NCI-H526 (cell line): ENCODE measurements at places on chromosomes 5 and 9.
A peak's percentile ranks its signal among the peaks of the same experiment; 100 is the strongest.

DNA sequence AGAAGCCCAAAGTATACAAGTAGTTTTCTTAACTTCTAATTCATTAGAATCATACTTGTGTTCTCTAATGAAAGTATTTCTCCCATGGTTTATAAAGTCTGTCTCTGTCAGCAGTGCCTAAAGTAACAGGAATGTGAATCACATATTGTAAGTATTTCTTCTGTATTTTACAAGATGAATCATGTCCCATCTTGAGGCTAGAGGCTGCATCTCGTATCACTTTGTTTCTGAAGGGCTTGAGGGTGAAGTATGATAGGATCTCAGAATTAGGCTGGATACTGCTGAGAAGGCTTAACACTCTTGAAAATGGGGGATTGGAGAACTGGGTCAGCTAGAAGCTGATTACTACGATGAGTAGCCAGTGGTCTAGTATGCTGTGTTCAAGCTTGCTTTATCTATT lies 242.2 kb upstream of the ACTBL2 start:
- DNase-seq = no peak

DNA sequence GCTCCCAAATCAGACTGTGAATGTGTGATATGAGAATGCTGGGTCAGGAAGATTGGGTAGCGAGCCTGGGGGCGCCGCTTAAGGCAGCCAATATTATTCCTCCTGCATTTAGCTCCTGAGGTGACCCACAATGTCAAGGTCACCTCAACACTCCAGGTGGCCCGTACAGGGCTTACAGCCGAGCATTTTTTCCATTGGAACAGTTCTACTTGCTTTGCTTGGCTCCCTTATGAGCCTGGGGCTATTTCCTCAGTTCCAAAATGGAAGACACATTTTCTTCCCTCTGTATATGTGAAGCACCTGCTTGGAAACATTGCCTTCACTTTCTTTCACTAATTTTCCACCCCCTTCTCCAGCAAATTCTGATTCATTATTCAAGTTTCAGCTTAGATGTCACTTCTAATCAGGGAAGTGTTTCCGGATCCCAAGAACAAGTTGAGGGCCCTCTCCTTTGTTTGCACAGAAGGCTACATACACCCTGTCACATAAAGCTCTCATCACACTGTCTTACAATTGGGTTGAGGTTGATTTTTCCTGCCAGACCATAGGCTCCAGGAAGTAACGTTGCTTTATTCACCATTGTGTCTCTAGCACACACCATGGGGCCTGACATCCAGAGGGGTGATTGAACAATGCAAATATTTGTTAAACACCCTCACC lies 330.2 kb downstream of the PIK3R1 start:
- DNase-seq = no peak

- no peak for DNase-seq
These were observed 596 bp downstream of the ENTREP1 start for GRCh38 chr9:69325409-69326212.

- DNase-seq = peak; percentile 68
These were observed 54.0 kb downstream of the CCDC171 start for GRCh38 chr9:15606643-15607472.

DNA sequence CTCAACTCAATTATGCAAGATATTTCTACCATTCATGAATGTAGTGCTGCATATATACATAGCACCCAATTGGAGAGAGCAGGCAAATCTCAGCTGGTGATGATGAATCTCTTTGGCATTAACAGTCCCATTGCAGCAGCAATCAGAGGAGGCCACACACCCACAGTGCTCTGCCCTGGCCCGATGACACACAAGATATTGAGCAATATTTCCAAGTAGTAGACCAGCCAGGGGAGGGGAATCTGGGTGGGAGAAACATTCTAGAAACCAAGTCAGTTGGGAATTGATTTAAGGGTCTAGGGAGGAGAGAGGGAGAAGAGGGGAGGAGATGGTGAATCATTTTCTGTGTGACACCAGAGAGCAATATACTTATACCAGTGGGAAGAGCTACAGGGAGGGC lies 14.9 kb upstream of the C5orf63 start:
- no peak for DNase-seq

DNA sequence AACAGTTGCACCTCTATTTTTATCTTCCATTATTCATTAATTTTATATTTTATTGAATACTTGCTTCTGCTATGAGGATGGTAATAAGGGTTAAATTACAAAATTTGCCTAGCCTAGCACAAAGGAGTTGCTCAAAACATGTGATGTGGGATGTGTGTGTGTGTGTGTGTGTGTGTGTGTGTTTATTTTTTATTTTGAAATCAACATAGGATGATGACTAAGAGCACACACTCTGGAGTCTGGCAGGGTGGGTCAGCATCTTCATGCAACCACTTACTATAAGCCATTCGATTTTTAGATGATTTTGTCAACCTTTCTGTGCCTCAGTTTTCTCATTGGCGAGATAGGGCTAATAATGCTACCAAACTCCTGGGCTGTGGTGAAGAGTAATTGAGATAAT lies 57.7 kb upstream of the MAMDC2 start:
- DNase-seq = no peak

- no peak for DNase-seq
These were observed 28.4 kb upstream of the HK3 start for GRCh38 chr5:176927562-176927961.

- DNase-seq = no peak
These were observed 69.3 kb downstream of the WWC1 start for GRCh38 chr5:168360521-168361285.

DNA sequence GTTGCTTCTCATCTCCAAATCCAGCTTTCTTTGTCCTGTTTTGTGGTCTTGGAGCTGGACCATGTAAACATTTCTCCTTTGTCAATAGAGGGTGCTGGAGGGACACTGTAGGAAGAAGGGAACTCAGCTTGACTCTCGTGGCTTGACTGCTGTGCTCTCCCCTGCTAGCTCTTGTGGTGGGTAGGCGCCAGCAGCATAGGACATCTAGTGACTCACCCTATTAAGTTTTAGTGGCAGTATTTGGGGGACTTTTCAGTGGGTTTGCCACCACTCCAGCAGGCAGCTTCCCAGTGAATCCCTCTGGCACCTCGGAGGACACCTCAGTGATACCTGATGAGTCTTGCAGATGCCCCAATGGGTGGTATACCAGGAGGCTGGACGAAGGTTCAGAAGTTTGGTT lies 97.8 kb downstream of the TSSK1B start:
- peak; percentile 38 for DNase-seq

- DNase-seq = no peak
These were observed 116.6 kb upstream of the GAS1 start for GRCh38 chr9:87063871-87064270.

GRCh38 chr9:17839776-17840175 lies 260.9 kb downstream of the SH3GL2 start:
- no peak for DNase-seq

- no peak for DNase-seq
These were observed 216.1 kb downstream of the PAPPA start for GRCh38 chr9:116369706-116370105.

DNA sequence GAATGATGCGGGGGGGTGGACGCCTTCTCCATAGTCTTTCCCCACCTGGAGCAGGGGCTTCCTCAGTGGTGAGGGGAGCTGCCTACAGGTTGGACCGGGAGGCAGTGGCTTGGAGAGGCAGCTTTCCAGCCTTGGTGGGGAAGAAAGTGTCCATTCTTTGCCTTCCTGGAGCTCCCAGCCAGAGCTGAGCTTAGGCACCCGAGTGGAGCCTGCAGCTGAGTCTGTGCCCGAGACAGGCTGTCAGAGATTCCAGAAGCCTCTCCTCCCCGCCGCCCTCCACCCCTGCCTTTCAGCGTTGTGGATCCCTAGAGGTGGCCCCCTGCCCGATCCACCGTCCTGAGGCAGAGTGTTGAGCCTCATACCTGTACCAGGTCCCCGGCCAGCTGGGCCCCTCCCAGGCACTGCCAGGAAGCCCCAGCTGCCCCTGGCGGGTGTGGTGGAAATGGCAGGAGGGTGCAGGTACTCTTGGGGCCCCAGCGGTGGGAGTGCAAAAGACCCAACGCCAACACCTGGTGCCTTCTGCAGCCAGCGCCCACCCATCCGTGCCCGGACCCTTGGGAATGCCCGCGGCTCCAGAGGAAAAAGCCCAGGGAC lies 112.0 kb downstream of the RXRA start:
- no peak for DNase-seq

- no peak for DNase-seq
These were observed 1864.2 kb upstream of the C9orf72 start for GRCh38 chr9:29437526-29437925.

- no peak for DNase-seq
These were observed 19.7 kb downstream of the NEK6 start for GRCh38 chr9:124277420-124277819.

DNA sequence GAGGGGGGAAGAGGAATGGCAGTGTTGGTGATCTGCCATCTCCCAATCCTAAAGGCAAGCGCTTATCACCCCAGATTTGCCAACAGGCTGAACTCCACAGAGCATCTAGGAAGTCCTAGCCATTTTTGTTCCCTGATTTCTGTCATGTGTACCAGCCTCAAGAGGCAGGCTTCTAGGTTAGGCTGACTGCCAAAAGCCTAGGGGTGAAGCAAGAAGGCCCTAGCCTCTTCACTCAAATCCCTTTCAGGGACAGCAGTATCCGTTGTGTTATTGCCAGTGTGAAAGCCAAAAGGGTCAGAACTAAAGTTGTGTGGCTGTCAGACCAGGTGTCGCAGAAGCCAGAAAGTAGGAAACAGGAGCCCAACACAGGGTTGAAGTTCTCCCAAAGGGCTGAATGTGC lies 14.7 kb downstream of the IGIP start:
- no peak for DNase-seq

DNA sequence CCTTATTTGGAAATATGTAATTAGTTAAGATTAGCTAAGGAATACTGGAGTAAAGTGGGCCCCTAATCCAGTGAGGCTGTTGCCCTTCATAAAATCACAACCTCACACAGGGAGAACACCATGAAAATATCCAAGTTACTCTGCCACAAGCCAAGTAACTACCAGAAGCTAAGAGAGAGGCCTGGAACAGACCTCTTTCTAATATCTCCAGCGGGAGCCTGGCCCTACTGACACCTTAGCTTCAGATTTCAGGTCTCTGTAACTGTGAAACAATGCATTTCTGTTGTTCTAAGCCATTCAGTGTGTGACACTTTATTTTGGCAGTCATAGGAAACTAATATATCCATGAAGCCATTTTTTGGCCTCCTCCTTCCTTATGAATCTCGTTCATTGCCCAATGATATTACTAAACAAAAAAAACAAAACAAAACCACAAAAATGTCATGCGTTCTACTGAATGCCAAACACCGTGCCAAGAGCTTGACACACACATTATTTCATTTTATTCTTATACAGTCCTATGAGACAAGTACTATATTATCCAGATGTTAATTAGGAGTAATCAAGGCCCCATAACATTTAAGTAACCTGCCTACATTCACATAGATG lies 699.0 kb downstream of the MAT2B start:
- no peak for DNase-seq

GRCh38 chr5:75337366-75338021 lies 474 bp downstream of the HMGCR start:
- DNase-seq = peak; percentile 47

DNA sequence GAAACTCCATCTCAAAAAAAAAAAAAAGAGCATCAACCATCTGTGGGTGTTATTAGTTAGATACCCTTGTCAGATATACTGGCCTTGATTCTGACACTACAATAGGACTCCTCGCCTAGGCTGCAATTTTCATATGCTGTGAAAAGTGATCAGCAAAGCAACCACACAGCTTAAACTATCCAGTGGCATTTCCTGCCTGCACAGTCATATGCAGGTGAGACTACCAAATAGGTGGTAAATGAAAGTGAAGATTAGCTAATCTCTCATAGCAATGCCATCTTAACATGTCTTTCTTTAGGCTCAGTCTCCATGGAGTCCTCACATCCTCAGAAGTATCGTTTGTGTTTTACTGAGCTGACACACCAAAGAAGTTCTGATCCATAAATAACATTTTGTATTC lies 40.8 kb downstream of the GRAMD2B start:
- no peak for DNase-seq

DNA sequence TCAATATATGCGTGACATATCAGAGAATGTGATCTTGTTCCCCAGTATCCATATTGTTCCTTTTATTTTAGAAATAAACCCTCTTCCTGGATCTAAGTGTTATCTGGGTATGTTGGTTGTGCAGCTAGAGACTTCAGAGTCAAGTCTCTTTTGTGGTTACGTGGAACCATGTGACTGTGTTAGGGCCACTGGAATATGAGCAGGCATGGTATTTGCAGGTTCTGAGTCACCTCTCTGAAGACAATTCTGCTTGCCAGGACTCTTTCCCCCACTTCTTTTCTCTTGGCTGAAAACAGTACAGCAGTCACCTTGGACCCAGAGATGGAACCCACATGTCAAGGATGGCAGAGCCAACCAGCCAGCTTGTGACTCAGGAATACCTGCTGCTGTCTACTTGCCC lies 59.7 kb downstream of the ATP10B start:
- no peak for DNase-seq

GRCh38 chr5:33472805-33473409 lies 32.1 kb downstream of the TARS1 start:
- no peak for DNase-seq

GRCh38 chr5:103512500-103512899 lies 50.1 kb downstream of the NUDT12 start:
- no peak for DNase-seq

- DNase-seq = no peak
These were observed 139.7 kb upstream of the PITX1 start for GRCh38 chr5:135173662-135174290.

DNA sequence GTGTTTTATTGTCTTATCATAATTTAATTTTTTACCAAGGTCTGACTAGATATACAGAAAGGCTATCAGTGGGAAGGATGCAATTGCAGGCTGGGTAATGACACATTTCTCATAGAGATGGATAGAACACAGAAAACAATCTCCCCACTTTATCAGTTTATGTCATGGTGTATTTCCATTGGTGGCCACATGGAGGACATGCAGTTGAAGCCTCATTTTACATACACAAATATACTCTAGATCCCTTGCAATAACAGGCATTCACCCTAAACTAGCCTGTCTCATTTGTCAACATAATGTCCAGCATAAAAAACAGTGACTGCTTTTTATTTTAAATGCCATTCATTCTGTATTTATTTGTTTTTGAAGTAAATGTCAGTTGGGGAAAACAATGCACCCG lies 526.3 kb downstream of the GABRG2 start:
- peak; percentile 53 for DNase-seq

- no peak for DNase-seq
These were observed 225.4 kb downstream of the SYK start for GRCh38 chr9:91027005-91027404.

GRCh38 chr5:137141779-137142178 lies 357.3 kb downstream of the SPOCK1 start:
- DNase-seq = peak; percentile 82

GRCh38 chr5:75322066-75322465 lies 15.0 kb upstream of the HMGCR start:
- no peak for DNase-seq

DNA sequence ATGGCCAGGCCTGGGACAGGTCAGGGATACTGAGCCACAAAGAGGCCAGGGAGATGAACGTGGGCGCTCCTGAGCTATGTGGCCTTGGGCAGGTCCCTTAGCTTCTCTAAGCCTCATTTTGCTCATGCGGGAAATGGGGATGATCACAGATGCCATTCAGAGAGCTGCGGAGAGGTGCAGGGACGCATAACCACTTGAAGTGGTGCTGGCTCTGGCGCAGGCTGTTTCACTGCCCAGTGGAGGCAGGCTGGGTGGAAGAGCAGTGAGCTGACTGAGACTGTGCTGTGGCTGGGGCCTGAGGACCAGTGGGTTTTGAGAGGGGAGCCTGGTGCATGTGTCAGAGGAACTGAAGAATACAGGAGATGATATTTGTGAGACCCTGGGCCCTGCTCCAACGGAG lies 18.4 kb downstream of the CXXC5 start:
- no peak for DNase-seq

- DNase-seq = no peak
These were observed 30.6 kb downstream of the BAAT start for GRCh38 chr9:101354143-101354764.

- DNase-seq = no peak
These were observed 754.7 kb upstream of the CTNND2 start for GRCh38 chr5:12658871-12659446.
